ENCODE measurements at places on chromosomes 12 and 14.

DNA sequence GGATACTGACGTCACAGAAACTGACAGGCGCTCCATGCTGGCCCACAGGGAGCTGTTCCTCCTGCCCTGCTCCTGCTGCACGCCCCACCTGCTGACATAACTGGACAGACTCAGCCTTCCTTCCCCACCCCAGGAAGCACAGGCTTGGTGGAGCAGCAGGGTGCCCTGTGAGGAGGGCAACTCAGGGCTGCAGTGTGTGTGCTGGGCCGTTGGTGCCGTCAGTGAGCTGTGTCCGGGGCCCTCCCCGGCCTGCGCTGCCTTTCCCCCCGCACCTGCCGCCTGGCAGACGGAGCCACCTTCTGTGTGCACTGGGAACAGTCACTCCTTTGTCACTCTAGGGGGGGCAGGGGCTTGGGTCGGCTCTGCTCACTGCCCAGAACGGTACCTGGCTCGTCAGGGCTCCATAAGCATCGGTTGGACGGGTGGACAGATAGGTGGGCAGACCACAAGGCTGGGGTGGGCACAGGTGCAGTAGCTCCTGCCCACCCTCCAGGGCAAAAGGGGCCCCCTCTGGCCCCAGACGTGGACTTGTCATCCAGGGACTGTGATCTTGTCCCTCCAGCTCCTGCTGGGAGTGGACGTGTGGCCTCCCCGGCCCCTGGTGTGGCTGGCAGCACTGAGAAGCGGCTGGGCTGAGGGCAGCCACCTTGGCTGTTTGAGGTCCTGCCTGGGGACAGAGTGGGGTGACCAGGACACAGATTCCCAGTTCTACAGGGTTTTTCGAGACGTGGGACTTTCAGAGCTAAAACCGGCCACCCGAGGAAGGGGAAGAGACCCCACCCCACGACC is 32.8 kb downstream of the FBRSL1 start:
- peak; percentile 75 for DNase-seq

DNA sequence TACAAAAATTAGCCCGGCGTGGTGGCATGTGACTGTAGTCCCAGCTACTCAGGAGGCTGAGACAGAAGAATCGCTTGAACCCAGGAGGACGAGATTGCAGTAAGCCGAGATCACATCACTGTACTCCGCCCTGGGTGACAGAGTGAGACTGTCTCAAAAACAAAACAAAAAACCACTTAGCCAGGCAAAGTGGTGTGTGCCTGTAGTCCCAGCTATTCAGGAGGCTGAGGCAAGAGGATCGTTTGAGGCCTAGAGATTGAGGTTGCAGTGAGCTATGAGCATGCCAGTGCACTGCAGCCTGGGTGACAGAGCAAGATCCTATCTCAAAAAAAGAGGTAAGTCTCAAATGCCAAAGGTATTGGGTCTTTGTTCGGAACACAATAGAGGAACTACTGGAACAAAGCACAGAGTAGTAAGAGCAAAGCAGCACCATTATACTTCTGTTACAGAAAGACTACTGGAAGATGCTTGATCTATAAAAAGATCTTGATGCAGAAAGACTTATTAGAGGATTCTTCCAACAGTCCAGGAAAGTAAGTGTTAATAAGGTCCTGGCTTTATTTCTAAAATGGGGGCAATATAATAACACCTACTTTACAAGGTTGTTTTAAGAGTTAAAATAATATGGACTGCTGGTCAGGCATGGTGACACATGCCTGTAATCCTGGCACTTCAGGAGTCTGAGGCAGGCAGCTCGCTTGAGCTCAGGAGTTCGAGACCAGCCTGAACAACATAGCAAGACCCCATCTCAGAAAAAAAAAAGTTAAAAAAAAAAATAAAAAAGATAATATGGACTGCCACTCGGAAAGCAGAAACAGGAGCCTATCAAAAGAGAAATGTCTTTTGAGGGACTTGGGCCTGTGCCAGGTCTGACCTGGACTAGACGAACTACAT is 29.9 kb downstream of the BTBD7 start:
- no peak for DNase-seq

- no peak for DNase-seq
These were observed 200.9 kb upstream of the CAND1 start for GRCh38 chr12:67068204-67068731.

GRCh38 chr12:91057368-91058165 is at the start of gene KERA:
Gene KERA, minus strand, starts transcription at chr12:91058024. Its CDS starts 1,743 bp downstream, at chr12:91056281.
- DNase-seq: no peak

DNA sequence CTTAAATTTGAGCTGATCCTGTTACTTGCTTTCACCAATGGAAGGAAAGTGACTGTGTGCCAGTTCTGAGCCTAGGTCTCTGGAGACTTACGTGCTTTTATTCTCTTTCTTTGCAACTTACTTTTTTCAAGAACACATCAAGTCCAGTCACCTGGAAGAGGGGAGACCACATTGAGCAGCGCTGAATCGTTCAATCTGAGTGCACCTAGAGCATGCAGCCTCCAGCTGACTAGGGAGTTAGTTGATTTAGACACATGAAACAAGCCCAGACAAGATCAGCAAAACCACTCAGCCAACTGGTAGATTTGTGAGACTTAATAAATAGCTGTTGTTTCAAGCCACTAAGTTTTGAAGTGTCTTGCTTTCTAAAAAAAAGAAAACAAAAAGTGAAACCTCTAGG is 1014.8 kb upstream of the FBXO33 start:
- no peak for DNase-seq

DNA sequence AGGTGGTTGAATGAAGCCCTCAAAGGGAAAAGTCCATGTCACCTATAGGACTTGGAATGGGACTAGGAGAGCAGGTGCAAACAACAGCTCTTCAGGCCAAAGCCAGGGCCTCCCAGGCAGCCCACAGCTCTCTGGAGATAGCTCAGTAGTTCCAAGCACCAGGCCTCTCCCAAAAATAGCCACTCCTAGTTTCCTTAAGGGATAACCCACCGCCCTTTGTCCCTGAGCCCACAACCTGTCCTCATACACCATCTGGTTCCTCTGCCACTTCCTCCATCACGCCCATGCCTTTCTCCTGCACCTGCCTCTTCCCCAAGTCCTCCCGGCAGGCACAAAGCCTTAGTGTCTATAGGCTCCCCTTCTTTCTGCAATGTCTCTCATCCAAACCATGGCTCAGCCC is 2.1 kb downstream of the RAB15 start:
- DNase-seq: no peak

DNA sequence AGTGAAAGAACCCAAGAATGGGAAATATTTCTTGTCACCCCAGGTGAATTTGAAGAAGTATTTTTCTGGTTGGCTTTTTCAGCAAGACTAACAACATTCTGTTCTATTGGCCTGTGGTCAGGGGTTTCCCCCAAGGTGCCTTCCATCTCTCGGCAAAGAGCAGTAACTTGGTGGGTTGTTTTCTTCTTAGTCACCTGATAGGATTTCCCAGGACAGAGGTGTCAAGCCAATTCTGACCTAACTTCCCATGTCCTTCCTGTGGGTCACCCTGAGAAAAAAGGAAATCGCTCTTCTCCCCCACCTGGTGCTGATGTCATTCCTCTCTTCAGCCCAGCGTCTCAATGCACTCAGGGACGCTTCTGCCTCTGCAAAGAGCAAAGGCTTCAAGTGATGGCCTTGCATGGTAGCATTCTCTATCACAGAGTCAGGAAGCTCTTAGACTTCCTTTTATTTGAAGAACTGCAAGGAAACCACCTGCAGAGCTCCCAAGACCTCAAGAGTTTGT is 16.1 kb upstream of the IFNG start:
- no peak for DNase-seq

GRCh38 chr12:54356228-54356627 is 8.1 kb downstream of the GPR84 start:
- no peak for DNase-seq

DNA sequence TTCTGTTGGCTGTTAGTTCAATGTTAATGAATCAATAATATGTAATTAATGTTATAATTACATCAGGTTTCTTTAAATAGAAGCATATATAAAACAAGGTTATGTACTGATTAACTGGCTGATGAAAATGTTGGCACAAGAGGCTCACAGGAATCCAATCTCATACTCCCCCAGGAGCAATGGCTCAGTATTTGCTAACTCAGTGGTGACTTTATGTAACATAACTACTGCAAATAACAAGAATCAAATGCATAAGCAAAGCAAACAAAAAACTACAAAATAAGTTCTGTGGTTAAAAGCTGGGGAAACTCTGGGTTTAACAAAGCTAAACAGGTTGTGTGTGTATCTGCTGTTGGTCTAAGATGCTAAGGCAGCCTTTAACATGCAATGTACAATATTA is 27.7 kb upstream of the BBS10 start:
- DNase-seq: no peak

- DNase-seq: no peak
These were observed 113.9 kb upstream of the MYL2 start for GRCh38 chr12:111034083-111034885.

DNA sequence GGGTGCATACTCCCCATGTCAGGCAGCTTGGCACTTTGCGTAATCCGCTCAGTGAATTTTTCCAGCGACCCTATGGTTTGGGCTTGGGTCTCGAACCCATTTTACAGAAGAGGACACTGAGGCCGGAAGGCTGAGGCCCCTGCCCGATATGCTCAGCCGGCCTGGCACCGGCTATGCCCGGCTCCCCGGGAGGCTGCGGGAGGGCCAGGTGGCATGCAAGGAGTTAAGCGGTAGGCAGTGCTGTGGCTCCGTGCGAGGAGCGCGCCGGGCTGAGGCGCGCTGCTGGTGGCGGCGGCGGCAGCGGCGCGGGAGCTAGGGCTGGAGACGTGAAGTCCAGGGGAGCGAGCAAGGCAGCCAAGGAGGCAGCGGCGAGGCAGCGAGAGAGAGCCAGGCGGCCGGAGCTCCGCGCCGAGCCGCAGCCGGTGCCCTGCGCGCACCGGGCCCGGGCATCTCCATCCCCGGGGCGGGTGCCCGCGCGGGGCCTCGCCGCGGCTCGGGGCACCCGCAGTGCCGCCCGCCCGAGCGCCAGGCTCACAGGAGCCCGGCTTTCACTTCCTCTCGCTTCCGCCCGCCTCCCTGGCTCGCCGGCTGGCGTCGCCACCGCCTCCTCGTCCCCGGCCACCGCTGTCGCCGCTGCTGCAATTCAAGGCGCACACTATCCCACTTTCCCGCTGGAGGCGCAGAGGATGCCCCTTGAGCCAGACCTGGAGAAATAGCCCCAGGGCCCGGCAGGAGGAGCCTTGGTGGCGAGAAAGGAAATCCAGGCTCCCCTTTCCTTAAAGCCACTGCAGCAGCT is at the start of gene WSCD2:
TSS of gene WSCD2 (plus strand) at position 272 of the 796 bp plus-strand sequence. CDS start 66,545 bp downstream, outside the sequence.
- DNase-seq: peak; percentile 48

DNA sequence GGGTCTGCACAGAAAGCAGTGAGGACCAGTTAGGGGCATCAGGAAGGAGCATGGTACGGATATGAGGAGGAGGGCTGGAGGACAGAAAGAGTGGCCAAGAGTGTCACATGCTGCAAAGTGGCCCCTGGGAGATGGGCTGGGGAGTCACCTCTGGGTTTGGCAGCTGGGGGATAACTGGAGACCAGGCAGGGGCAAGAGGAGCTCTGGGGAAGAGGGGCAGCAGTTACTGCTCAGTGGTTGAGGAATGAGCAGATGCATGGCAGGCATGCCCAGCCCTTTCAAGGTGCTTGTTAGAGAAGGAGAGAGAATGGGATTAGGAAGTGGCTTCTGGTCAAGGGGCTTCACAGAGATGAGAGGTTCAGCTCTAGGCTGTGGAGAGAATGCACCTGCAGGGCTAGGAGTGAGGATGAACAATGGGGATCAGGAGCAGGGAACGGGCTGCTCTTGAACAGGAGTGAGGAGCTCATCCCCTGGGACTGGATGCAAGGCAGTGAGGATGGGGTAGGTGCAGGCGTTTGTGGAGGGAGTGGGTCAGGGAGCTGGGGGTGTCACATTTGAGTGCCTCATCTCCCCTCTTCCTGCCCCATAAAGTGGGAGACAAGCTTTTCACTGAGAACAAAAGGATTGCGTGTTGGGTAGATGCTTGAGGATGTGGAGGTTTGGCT is 127.5 kb downstream of the PAPOLA start:
- no peak for DNase-seq

- no peak for DNase-seq
These were observed 121.0 kb downstream of the NCOR2 start for GRCh38 chr12:124446364-124446763.

DNA sequence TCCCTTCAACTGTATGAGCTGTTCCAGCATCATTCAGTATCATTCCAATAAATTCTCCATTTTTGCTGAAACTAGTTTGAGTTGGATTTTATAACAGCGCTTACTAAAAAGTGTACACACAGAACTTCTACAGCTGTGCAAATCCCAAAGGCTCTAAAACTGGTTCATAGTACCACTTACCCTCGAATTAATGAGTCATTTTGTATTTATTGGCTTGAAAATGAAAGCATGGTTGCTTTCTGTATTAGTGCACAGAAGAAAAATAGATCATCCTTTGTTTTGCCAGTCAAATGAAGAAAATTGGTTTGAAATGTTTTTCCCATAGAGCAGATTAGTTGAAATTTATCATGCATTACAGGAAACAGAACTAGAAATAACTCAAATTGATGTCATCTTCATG is 268.3 kb upstream of the CPNE8 start:
- no peak for DNase-seq

- no peak for DNase-seq
These were observed 4.1 kb downstream of the CLMN start for GRCh38 chr14:95315579-95315978.

- no peak for DNase-seq
These were observed 8.3 kb upstream of the CALCOCO1 start for GRCh38 chr12:53735556-53735955.

DNA sequence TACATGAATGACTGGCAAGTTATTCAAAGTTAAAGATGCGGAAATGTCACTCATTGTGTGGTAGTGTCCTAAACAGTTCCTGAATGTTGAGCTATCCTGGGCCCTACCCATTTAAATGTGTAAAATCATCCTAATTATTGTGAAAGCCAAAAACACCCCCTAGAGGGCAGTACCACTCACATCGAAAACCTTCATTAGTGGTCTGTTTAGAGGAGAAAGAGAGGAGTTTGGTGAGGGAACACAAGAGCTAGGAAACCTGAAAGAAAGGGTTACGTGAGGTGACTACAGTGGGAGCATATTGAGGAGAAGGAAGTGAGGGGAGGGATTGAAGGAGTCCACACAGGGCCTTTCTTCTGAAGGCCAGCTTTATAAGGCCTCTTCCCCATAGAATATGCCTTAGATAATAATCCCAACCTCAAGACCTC is 2.5 kb upstream of the TEP1 start:
- no peak for DNase-seq

DNA sequence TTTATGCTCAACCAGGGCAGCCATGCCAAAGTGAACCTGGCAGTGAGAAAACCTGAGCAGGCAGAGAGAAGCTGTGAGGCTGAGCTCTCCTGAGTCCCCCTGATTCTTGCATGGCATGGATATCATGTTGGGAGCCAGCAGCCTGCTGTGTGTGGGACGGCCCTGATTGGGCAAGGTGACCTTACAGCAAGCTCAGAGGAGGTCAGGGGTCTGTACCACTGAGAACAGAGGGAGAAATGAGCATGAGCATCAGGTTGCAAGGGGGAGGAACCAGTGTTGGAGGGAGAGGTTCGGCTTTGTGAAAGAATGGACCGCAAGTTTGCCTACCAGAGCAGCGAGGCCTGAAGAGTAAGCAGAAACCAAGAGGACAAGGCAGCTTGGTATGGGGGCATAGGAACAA is 59.1 kb upstream of the PTGR2 start:
- no peak for DNase-seq

DNA sequence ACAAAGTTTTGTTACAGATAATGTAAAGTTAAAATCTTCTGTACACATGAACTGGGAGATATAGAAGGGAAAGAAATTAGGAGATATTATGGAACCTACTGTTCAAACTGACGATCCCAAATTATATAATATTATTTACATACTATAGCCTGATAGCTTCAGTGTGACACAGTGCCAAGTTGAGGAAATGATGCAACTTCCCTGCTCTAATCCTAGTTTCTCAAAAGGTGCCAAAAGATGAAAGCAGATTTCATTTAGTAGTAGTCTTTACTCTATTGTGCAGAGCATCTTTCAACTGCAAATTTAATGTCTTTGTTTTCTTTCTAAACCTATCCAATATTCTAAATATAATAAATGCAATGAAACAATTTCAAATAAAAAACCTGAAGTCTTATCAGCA is 46.9 kb downstream of the COCH start:
- DNase-seq: no peak

Measured in 8988T (cell line).